ENCODE measurements at places on chromosomes 12 and 14. TPM values are rescaled to one million over a fixed set of nuclear protein-coding genes. Genes with fewer than 3 reads are reported as not detected.

KERA gene
- not detected for total RNA-seq

GRCh38 chr14:70955543-70956480 lies 48.6 kb downstream of the PCNX1 start:
- DNase-seq, result no peak

GRCh38 chr12:124656947-124657434 lies 89.6 kb upstream of the NCOR2 start:
- no peak for DNase-seq

RPGRIP1 gene
- 0.75 TPM for total RNA-seq

RNASE3 gene
- not detected for total RNA-seq

SYCP3 gene
- total RNA-seq, result not detected

DNA sequence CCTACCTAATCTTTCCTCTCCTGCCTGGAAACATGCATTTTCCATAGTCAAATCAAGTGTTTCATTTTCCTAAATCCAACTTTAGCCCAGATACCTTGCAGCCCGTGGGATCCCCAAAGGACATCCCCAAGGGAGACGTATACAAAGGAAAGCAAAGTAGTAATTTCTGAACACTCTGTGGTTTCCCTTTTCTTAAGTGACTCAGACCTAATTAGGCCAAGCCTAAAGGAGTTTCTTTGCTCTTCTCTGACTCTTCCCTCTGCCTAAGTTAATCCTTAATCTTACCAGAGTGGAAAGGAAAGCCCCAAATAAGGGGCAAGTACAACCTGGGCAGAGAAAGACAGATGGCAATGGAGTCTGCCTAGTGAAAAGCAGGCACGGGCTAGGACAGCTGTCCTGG lies 250.3 kb downstream of the SPTSSA start:
- no peak for DNase-seq

PLCZ1 gene
- total RNA-seq, result not detected

GRCh38 chr12:101697930-101698799 lies 725 bp downstream of the CHPT1 start:
- DNase-seq, result no peak

GRCh38 chr14:60736494-60736893 lies 1.9 kb downstream of the MNAT1 start:
- peak; percentile 87 for DNase-seq

DNA sequence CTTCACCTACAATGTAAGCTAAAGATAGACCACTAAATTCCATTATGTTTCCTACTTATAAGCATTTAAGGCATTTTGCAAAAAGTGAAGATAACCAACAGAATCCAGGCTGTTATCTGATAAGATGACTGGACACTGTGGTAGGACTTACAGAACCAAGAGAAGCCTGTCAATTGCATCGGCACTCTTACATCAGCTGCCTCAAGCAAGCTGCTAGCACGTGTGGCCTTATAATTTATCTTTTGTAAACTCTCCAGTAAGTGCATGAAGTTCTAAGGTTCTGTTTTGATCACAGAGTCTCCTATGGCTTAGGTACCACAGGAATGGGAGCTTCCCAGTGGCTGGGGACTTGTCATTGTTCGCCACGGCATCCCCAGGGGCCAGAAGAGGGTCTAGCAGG lies 88.7 kb downstream of the TRAFD1 start:
- DNase-seq, result no peak

- no peak for DNase-seq
Measured at GRCh38 chr12:96078231-96079135, 43.1 kb upstream of the LTA4H start.

DNA sequence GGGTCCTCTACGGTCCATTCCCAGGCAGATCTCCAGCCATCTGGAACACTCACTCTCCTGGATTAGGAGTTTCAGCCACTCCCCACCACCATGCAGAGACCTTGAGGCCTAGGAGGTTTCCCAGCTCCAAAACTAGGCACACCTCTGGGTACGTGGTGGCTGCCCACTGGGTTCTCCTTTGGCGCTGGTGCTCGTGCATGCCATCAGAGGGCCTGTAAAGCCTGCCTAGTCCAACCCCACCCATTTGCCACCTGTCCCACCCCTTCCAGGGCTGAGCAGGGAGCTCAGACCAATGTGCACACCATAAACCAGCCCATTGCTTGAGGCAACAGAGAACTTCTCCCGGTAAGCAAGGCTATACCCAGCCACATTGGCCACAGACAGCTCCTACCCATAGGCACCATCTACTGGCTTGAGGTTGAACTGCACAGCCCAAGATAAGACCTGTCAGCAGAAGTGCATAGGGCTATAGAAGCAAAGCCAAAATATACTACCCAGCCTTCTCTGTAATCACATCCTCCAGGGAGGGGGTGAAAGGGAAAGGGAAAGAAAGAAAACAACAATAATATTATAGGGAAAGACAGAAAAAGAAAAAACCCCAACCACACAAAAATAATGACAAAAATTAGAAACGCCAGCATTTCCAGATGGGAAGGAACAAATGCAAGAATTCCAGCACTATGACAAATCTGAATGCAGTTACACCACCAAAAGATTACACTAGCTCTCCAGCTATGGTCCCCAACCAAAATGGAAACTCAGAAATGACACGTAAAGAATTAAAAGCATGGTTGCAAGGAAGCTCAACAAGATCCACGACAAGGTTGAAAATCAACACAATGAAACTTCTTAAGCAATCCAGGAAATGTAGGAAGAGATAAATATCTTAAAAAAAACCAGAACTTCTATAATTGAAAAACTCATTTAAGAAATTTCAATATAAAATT lies 111.9 kb upstream of the CCDC175 start:
- DNase-seq, result peak; percentile 29

- no peak for DNase-seq
Measured at GRCh38 chr12:45611061-45611460, 118.4 kb upstream of the ARID2 start.

DNA sequence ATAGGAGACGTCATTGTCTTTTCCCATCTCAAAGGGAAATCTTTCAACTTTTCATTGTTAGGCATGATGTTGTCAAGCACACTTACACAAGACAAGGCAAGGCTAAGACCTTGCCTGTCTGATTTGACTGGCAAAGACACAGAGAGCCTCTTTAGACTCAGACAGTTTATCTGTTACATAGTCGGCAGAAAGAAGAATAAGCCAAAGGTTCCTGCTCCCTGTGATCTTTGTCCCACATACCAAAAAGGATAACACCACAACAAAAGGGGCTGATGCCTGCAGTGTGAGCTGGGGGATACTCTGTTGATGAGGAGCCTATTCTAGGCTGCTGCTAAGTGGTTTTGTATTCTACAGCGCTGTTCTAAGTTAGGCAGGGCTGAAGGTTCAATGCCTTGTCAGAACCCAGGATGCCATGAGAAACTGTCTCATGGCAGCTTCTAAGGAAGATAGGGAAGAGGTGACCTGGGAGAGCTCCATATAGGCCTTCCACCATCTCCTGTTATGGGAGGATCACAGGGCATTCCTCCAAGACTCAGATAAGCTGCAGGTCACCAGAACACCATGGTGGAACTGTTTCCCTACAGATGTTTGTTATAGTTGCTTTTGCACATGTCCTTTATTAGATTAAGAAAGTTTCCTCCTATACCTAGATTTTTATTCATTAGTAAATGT lies 12.7 kb downstream of the ERC1 start:
- DNase-seq, result peak; percentile 34

- no peak for DNase-seq
Measured at GRCh38 chr12:25401547-25402345, 151.0 kb upstream of the KRAS start.

DNA sequence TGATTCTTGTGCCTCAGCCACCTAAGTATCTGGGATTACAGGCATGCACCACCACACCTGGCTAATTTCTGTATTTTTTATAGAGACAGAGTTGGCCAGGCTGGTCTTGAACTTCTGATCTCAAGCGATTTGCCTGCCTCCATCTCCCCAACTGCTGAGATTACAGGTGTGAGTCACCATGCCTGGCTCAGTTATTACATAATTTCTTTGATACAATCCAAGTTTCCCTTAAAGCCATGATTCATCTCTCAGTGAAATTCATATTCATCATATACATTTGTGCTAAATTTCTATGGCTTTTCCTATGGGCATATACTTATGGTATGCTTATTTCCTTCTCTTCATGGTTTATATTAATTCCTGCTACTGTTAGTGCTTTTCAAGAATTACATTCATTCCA lies 29.1 kb upstream of the PZP start:
- no peak for DNase-seq

- no peak for DNase-seq
Measured at GRCh38 chr14:34097644-34098043, 146.8 kb upstream of the EGLN3 start.

GRCh38 chr14:80313806-80314205 lies 102.5 kb upstream of the DIO2 start:
- DNase-seq, result no peak

DNA sequence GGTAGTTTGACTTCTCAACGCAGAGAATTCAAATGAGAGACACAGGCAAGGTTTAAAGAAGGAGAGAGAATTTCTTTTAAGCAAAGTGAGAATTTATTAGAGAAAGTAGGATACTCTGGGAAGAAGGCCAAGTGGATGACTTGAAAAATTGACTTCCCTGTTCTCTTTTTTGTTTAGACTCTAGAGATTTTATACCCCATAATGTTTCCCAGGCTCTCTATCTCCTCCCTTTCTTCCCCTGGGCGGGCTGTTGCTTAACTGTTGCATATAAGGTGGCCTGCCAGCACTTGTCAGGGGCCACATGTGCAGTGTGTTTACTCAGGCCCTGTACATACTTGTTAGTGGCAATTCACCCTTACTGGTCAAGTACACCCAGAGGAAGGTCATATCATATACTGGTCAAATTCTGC lies 403.7 kb downstream of the SLC6A15 start:
- no peak for DNase-seq

DNA sequence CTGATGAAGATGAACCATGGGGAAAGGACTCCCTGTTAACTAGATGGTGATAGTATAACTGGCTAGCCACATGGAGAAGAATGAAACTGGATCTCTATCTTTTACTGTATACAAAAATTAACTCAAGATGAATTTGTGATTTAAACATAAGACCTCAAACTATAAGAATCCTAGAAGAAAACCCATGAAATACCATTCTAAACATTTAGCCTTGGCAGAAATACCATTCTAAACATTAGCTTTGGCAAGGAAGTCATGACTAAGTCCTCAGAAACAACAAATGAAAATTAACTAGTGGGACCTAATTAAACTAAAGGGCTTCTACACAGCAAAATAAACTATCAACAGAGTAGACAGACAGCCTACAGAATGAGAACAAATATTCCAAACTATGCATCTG lies 28.4 kb upstream of the NOVA1 start:
- no peak for DNase-seq

GRCh38 chr12:13135371-13136178 lies 32.1 kb upstream of the GSG1 start:
- peak; percentile 99 for DNase-seq

GRCh38 chr14:57089901-57090300 lies 178.8 kb downstream of the EXOC5 start:
- peak; percentile 69 for DNase-seq

WSCD2 gene
- total RNA-seq, result not detected

GRCh38 chr12:130969223-130969622 lies 15.5 kb downstream of the ADGRD1 start:
- no peak for DNase-seq

DNA sequence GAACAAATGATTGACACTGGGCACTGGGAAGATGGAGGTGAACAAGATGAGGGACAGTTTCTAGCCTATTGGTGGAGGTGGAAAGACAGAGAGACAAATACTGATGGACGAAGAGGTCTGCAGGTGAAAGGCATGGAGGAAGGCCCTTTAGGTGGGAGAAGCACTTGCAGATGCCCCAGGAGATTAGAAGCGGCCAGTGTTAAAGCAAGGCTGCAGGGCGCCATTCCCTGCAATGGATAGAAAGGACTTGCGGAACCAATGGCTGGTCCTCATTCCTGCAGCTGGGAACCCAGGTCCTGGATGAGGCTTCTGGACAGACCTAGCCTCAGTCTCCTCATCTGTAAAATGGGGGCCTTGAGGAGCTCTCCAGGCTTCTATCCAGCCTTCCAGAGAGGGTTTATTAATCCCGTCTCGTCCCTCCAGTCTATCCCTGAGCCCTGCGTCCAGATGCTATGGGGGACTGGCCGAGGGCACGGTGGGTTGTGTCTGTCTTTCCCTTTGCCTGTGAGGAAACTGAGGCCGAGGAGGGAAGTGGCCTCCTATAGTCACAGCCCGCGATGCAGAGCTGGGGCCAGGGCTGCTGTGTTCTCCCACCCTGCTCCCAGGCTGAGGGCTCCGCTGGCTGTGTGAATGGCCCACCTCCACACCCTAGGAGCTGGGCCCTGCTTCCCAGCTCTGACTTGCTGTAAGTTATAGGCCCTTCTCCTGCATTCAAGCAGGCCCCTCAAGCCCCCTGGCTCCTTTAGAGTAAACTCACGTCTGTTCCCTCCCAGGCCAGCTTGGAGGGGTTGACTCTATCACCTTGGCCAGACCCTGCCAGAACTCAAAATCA lies 33.0 kb downstream of the CYP46A1 start:
- no peak for DNase-seq

GRCh38 chr12:24788886-24789285 lies 160.0 kb downstream of the BCAT1 start:
- no peak for DNase-seq

- no peak for DNase-seq
Measured at GRCh38 chr14:72516936-72517700, 376.8 kb downstream of the DPF3 start.

B3GNT4 gene
- 2.8 TPM for total RNA-seq

LYZ gene
- total RNA-seq, result not detected

DNA sequence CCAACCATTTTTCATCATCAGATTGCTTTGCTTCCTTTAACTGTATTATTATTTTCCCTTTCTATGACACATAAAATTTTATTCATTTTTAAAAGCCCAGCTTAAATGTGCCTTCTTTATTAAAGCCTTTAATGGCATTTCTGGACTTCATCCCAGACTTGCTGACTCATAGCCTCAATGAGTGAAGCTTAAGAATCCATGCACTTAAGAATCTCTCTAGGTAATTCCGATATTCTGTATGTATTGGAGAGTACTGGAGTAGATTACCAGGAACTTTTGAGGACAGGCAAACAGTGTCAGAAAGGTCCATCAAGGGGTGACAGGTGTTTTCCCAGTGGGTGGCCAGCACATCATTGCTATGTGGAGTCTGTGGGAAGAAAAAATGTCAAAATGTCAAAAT lies 107.9 kb downstream of the PTPRQ start:
- DNase-seq, result peak; percentile 36

RD3L gene
- total RNA-seq, result not detected

- DNase-seq, result no peak
Measured at GRCh38 chr14:95518045-95518751, 1.7 kb upstream of the SYNE3 start.

- DNase-seq, result no peak
Measured at GRCh38 chr12:905261-906031, 44.0 kb downstream of the RAD52 start.

WNT5B gene
- 50.2 TPM for total RNA-seq

GSC gene
- not detected for total RNA-seq

- no peak for DNase-seq
Measured at GRCh38 chr12:119005913-119006312, 24.6 kb downstream of the SRRM4 start.
